ENCODE measurements at places on chromosomes 4 and X.
A peak's percentile ranks its signal among the peaks of the same experiment; 100 is the strongest.

DNA sequence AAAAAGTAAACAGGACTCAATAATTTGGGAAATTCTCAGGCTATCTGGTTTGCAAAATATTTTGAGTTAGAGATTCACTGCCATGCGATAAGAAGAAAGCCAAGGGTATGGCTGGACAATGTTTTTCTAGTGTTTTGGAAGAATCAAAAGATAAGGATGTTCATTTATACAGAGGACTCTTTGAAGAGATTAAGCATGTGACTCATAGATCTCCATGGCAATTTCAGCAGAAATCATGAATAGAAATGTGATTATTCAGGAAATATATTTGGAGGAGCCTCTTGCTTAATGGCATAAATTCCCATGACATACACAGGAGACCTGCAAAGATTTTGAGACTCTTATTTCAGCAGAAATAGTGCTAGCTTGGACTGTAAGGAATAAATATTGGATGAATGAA is 16.7 kb upstream of the FRAS1 start:
- DNase-seq, result no peak

DNA sequence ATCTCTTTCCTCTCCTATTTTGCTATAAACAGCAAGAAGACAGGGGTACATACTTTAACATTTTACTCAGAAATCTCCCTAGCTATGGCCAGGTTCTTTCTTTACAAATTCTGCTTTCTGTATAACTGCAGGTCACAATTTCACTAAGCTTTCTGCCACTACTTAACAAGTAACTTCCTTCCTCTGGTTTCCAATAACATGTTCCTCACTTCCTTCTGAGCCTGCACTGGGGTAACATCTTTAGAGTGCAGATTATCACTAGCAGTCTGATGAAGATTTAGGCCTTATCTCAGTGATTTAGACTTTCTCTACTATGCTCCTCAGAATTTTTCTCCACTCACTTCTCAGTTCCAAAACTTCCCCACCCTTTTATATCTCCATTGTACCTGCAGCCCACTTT is 1930.5 kb upstream of the AGA start:
- DNase-seq, result no peak

GRCh38 chr4:67393699-67394281 is 151.5 kb downstream of the CENPC start:
- DNase-seq, result peak; percentile 6

DNA sequence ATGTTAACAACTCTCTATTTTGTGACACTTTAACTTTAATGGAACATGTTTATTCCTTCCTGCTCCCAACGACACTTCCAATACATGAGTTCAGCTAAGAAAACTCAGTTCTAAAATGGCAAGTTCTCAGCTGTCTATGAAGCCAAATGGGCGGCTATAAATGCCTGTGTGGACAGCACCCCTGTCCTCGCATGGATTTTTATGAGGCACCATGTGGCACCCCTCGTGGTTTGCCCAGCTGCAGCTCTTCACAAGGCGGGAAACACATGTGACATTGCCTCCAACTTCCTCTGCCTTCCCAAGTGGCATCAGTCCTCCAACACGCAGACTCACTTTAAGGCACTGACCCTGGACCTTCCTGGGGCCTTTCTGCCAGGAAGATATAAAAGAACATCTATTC is 48.0 kb downstream of the SH3RF1 start:
- DNase-seq, result no peak

GRCh38 chr4:58688568-58688967 is 1578.4 kb upstream of the IGFBP7 start:
- DNase-seq, result no peak

DNA sequence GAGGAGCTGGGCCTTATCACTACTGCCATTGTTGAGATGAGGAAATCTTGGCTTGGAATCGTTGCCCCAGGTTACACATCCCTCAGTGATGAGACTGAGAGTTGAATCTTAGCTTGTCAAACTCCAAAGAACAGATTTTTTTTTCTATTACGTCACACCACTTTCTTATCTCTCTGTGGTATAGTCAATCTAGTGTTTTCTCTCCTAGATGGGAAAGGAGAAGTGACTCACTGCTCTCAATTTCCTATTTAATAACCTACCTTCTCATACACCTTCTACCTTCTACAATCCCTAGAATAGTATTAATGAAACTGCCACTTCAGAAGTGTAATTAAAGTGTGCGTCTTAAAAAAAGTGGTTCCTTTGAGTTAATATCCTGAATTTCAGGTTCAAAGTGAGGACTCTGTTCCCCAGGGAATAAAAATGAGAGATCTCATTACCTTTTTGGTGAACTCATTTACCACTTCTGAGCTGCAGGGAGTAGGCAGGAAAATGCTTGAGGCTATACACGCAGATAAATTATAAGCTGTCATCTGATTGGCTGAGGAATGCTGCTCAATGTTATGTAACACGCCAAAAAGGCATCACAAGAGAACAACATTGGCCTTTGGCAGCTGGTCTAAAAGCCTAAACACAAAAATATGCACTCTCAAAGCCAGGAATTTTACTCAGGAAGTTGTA is 59.3 kb downstream of the MAD2L1 start:
- no peak for DNase-seq

DNA sequence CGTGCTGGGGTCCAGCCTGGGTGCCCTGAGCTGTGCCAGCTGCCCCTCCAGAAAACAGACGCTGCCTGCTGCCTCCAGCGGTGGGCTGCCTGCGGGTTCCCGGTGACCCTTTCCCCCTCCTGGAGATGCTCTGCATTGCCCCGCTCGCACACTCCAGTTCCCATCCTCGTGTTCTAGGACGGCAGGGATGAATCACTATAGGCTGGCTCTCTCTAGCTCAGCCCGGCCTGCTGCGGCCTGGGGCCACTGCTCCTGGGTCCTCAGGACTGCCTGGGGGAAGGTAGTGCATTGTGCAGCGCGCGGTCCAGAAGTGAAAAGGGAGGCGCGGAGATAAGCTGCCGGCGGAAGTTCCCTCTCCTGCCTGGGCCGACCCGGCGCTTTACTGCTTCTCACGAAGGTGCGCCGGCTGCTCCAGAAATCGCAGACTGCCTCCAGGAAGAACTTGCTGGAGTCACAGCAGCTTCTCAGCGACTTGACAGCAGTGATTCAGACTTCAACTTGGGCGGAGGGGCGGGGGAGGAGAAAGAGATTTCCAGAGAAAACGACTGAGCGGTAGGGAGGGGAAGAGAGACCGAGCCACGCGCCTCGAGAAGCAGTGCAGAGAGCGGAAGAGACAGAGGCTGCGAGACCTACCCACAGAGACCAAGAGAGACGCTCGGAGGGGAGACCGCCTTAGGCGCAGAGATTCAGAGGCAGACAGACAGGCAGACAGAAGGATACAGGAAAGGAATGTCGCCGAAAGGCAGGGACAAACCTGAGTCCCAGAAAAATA is 6.7 kb upstream of the MSX1 start:
- DNase-seq, result no peak

Data from thymus (tissue), 14 donors.